ENCODE measurements at places on chromosomes 4 and X.

GRCh38 chr4:182923366-182923765, 6.2 kb upstream of the DCTD start:
- DNase-seq, result no peak

DNA sequence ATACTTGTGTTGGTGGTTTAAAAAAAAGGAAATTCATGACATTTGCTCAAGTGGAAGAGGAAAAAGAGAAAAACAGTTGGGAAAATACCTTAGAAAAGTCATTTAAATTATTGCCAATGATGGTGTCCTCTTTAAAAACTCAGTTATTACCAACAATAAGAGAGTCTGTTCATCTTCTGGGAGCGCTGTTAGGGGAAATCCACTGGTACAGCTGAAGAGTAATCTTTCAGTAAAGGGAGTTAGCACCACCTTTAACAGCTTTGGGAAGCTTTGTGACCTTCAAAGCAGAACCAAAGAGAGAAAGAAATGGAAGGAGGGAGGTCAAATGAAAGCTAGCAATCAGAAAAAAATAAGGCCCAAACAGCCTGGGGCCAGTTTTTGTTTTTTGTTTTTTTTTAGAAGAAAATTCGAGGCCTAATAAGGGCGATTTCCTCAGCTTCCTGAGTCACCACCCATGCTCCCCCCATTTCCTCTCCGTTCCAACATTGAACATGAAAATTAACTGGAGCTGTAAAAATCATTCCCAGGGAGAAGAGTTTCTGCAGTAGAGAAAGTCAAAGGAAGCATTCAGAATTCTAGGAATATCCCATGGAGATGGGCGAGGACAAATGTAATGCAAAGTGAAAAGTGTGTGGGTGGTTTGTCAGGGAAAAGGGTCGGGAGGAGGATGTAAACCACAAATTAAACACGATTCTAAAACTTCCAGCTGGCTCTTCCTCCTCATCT, 115.1 kb downstream of the SH3KBP1 start:
- no peak for DNase-seq

- DNase-seq, result no peak
These were observed 12.6 kb upstream of the MXD4 start for GRCh38 chr4:2274320-2275043.

DNA sequence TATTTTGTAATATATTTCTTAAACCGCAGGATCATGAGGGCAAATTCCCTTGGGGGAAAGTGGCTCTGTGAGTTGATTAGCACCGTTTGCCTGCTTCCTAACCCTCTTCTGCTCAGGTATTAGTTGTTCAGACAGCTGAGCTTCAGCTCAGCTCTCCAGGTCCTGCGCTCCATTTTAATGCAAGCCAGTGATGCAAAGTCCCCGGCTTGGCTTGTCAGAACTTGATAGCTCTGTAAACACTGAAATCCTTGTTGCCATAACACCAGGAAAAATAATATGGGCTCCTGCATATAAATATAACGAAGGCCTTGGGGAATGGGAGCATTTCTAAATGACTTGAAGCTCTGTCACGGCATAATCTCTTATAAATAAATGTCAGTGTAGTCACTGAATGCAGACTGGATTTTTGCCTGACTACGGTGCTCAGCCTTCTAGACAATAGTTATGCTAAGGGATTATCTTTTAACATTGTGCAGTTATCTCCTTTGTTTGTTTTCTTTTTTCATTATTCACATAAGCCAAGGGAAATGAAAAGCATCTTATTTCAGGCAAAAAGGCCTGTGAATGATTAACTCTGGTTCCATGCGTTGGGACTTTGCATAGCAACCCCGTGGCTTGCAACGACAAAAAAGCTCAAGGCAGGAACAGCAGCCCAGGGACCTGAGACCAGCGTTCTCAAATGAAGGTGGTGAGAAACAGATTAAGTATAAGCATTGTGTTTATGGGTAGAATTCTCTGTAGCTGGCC, 253.2 kb downstream of the SPRY1 start:
- DNase-seq, result no peak

GRCh38 chr4:15765391-15765790, 12.7 kb upstream of the CD38 start:
- DNase-seq, result no peak

DNA sequence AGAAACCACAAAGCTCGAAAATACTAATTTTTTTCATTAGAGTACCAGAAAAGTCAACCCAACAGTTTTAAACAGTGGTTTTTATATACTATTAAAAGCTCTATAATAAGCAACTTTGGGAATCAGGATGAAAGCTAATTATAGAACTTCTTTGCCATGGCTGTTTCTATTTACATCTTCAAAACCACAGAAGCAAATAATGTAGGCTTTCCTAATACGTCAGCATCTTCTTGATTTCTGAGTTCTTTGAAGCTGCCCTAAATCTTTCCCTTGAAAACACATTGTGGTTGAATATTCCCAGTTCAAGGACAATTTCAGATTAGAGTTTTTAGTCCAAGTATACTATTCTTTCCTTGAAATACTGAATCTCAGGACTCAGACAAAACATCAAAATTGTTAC, 460.2 kb upstream of the FAT1 start:
- DNase-seq, result no peak

- no peak for DNase-seq
These were observed 499.6 kb downstream of the PPARGC1A start for GRCh38 chr4:23390246-23390645.

GRCh38 chrX:99172958-99173357, 1237.1 kb downstream of the PCDH19 start:
- no peak for DNase-seq

GRCh38 chr4:7976634-7977033, 37.0 kb upstream of the AFAP1 start:
- no peak for DNase-seq

GRCh38 chr4:8844976-8845690, 26.5 kb downstream of the HMX1 start:
- DNase-seq, result no peak

- no peak for DNase-seq
These were observed 3.8 kb downstream of the FGFRL1 start for GRCh38 chr4:1015179-1015578.

GRCh38 chrX:13797512-13797911, 19.4 kb downstream of the GPM6B start:
- DNase-seq, result no peak
